Liver (tissue), 10 donors: ENCODE measurements at places on chromosomes 7 and 10. TPM values are rescaled to one million over a fixed set of nuclear protein-coding genes. Genes with fewer than 3 reads are reported as not detected.

ABCA13 gene
- 0.32 TPM for polyA plus RNA-seq

JAKMIP3 gene
- polyA plus RNA-seq = 0.08 TPM

CCDC136 gene
- polyA plus RNA-seq = 0.22 TPM

ARHGEF5 gene
- polyA plus RNA-seq = 3.9 TPM

PRSS37 gene
- polyA plus RNA-seq = not detected

RASSF4 gene
- polyA plus RNA-seq = 12.4 TPM

PKD2L1 gene
- polyA plus RNA-seq = 0.06 TPM

ANXA8L1 gene
- polyA plus RNA-seq = 0.66 TPM

IFIT1 gene
- 17.5 TPM for polyA plus RNA-seq

HABP2 gene
- polyA plus RNA-seq = 109 TPM

HECW1 gene
- not detected for polyA plus RNA-seq

C7orf57 gene
- polyA plus RNA-seq = not detected

ZNF736 gene
- 1.1 TPM for polyA plus RNA-seq

ZEB1 gene
- 5.0 TPM for polyA plus RNA-seq

ATRNL1 gene
- polyA plus RNA-seq = 0.40 TPM

COL28A1 gene
- polyA plus RNA-seq = 0.28 TPM

- DNase-seq = no peak
These were observed 74.4 kb downstream of the C10orf105 start for GRCh38 chr10:71645185-71645584.

DNA sequence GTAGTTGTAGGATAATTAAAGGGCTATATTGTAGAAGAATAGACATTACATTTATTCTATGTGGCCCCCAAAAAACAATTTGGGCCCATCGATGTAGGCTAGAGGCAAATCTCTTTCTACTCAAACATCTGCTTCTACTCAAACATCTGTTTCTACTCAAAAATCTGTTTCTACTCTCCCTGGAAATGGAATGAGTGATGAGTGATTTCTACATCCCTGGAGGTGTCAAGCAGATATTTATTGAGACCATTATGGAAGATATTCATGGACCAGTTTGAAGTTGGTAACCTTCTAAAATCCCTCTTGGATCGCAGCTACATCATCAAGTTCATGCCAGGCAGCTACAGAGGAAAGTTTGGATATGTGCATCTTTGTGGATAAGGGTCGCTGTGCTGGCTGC, 5.1 kb upstream of the PLPP4 start:
- DNase-seq = no peak

DNA sequence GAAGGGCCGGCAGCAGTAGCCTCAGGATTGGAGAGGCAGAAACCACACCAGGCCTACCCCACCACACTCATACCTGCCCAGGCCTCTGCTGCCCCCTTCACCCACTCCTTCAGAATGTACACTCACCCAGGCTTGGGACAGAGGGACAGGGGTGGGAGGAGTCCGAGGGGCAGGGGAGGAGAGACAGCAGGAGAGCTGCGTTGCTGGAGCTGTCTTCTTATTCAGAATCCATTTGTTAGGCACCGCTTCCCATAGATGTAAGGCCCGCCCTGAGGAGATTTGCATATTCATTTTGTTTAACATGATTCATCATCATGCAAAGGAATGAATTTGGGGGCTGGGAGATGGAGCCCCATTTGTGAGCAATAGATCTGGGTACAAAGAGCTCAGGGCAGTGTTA, 156.7 kb downstream of the CDH23 start:
- no peak for DNase-seq

- no peak for DNase-seq
These were observed 7.8 kb upstream of the FAM20C start for GRCh38 chr7:184294-185264.

DNA sequence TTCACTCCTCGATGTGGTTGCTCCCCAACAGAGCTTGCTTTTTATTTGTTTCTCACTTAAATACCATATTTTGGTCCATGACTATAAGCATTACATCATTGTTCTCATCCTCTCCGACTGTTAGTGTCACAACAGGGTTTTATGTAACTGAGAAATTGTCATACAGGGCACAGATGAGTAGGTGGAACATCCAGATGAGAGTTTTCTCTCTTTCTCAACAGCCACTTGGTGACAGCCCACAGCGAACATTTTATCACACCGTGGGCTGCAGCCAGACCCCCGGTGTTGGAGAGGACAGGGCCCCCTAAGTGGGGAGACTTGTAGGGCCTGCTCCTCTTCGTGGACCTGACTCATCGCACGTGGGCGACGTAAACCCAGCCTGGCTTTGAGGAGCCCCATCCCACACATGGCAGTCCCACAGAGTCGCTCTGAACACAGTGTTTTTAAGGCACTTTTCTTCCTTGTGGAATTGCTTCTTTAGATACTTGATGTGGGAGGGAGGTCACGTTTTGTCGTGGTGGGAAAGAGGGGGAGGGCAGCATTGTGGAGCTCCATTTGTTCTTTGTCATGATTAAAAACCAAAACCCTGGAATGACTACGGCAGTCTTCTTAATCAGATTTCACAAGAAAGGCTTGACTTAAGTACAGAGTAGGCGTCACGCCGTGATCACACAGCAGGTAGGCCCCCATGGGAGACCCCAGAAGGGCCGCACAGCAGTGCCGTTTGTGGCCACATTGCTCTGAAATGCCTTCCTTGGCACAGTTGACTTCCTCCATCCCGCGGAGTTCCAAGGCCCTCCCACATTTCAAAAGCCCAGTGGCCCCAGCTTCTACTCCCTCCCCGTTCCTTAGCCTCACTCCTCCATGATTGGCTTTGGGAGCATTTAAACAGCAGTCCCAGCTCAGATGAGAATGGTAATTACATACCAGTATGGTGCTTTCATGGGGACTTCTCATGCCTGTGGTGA, 220.6 kb downstream of the CCDC3 start:
- DNase-seq = no peak

- DNase-seq = peak; percentile 69
These were observed 12.4 kb downstream of the POLL start for GRCh38 chr10:101575580-101576210.

DNA sequence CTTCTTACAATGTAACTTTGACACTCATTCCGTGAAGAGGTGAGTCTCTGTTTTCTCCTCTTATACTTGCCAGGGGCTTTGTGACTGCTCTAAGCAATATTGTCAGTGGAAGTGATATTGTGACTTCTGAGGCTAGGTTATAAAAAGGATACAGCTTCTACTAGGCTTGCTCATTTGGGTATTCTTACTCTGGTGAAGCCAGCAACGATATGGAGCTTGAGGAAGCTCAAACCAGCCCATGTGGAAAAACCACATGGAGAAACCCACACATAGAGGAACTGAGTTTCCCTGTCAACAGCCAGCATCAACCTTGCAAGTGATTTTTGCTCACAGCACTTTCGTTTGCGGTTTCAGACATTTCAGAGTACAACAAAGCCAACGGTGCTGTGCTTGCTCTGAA, 149.6 kb upstream of the SEMA3E start:
- no peak for DNase-seq

DNA sequence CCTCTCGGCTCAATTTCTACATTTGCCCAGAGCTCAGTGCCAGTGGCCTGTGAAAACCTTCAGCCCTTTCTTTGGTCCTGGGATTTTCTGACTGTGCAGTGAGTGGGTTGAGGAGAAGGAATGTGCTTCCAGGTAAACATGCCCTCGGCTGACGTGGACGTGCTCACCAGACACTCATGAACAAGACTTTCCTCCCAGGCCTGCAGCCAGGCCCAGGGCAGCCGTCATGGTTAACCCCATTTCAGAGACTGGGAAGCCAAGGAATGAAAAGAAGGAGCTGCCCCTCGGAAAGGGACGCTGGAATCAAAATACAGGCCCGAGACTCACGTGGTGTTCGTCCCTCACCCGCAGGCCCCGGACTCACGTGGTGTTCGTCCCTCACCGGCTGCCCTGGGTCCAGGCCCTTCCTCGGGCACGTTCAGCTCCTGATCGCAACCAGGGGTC, 8.8 kb upstream of the CALML5 start:
- DNase-seq = no peak

- DNase-seq = no peak
These were observed 89.5 kb downstream of the VPS41 start for GRCh38 chr7:38819463-38819862.

- no peak for DNase-seq
These were observed 5.3 kb upstream of the REPIN1 start for GRCh38 chr7:150363370-150363769.

GRCh38 chr7:10222976-10223375, 750.7 kb upstream of the PHF14 start:
- DNase-seq = no peak

GRCh38 chr10:17652585-17652984, 8.6 kb downstream of the STAM start:
- no peak for DNase-seq

- no peak for DNase-seq
These were observed 88.2 kb downstream of the CHRM2 start for GRCh38 chr7:136956671-136957070.

- DNase-seq = no peak
These were observed 30.1 kb downstream of the NUDCD3 start for GRCh38 chr7:44460325-44460724.

- no peak for DNase-seq
These were observed 6.9 kb upstream of the ORAI2 start for GRCh38 chr7:102426268-102427018.

- DNase-seq = no peak
These were observed 53.0 kb upstream of the DRGX start for GRCh38 chr10:49448924-49449323.

DNA sequence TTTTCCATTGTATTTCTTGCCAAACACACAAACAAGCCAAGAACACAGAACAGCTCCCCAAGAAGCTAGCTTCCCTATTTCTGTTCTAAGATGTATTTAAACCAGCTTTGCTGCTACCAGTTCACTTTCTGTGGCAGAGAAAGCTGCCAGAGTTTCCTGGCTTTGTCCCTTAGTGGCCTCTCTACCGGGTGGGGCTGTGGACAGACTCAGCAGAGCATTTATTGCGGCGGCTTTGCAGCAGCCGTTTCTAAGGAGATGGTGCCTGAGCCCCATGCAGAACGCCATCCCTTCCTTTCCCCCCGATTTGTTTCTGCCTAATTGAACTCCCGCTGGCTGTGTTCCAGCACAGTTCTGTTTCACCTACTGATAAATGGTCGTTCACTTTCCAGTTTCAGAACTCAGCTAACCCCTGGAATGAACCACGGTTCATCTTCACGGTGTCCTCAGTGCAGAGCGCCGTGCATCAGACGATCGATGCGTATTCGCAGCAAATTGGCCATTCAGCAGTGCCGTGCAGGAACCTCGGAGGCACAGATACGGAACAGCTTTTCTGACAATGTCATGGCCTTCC, 33.8 kb upstream of the SFMBT2 start:
- DNase-seq = no peak

GRCh38 chr10:47257396-47258120, 42.4 kb upstream of the GDF10 start:
- no peak for DNase-seq

DNA sequence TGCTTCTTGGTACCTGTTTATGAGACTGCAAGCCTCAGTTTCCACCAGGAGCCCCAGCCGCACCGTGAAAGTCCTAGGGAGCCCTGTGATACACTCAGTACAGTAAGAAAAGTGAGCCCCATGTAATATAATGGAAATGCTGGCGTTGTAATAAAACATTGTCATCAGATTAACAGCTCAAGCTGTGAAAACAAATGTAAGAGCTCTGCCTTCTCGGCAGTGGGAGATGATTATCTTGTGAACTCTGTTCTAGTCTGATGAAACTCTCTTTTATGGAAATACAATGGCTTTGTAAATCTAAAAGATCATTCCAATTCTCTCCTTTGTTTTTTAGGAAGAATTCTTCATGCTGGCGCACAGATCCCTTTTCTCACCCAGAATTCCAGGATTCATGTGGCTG, 299.9 kb downstream of the ABCA13 start:
- no peak for DNase-seq

DNA sequence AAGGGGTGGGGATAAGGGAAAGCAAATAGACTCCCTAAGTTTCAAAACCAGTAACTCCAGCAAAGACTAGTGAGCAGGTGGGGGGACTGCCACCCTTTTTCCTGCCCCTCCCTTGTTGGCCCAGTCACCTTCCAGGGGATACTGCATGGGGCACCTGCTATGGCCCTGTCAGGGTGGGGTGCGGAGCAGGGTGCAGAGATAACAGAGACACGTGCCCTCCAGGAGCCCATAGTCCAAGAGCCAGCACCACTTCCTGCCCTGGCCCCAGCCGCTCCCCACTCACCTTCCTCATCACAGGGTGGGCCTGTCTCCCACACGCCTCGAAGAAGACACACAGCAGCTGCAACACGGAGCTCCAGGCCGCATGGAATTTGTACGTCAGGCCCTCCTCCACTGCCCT, 20.6 kb downstream of the RRP12 start:
- no peak for DNase-seq

- DNase-seq = no peak
These were observed 22.6 kb upstream of the LRRC72 start for GRCh38 chr7:16504019-16504418.

DNA sequence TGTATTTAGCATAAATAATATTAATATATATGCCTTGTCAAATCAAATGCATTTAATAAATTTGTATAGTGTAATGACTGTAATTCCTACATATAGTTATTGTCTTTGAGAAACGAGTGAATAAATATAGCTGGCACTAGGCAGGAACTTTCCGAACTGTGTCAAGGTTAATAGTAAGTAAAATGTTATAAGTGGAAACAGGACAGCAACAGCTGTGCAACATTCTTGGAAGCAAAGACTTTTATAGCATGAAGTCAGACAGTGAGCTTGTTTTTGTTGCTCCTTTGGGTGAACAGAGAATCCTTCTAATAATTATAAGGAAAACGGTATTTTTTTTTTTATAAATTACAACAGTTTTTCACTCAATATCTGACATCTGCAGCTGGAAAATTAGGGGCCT, 14.0 kb upstream of the EXOC6 start:
- no peak for DNase-seq

GRCh38 chr7:87671-88070, 104.7 kb upstream of the FAM20C start:
- no peak for DNase-seq

DNA sequence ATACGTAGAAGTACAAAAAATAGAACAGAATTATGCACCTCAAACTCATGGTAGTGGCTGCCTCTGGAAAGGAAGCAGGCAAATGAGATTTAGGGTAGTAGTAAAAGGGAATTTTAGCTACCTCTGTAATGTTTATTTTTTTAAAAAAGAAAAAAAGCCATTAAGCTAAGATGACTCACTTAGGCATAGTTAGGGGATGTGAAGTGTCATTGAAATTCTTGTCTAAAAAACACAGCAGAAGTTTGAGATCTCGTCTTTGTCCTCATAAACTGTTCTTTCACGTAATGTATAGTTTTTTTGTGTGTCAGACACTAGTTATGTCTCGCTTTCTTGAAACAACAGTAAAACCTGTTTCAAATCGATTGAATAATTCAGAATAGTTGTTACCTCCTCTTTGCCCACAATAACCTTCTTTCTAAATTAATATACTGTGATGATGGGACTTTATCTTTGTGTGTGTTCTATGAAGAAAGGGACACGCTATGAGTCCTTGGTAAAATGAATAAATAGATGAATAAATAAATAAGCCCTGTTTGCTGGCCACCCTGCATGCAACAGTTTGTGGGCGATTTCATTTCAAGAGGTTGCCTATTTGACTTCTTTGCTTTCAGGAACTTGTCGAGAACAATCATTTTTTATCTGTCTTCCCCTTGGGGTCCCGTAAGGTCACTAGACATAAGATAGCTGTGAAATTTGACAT, 14.5 kb upstream of the FBXW4 start:
- no peak for DNase-seq

- no peak for DNase-seq
These were observed 303.7 kb downstream of the WDR11 start for GRCh38 chr10:121154846-121155245.

GRCh38 chr7:37109843-37110242, 338.8 kb downstream of the ELMO1 start:
- DNase-seq = no peak

GRCh38 chr7:47183862-47184590, 397.9 kb downstream of the TNS3 start:
- DNase-seq = no peak
